Small intestine (tissue), 16 donors: ENCODE measurements at places on chromosomes 4 and X.

DNA sequence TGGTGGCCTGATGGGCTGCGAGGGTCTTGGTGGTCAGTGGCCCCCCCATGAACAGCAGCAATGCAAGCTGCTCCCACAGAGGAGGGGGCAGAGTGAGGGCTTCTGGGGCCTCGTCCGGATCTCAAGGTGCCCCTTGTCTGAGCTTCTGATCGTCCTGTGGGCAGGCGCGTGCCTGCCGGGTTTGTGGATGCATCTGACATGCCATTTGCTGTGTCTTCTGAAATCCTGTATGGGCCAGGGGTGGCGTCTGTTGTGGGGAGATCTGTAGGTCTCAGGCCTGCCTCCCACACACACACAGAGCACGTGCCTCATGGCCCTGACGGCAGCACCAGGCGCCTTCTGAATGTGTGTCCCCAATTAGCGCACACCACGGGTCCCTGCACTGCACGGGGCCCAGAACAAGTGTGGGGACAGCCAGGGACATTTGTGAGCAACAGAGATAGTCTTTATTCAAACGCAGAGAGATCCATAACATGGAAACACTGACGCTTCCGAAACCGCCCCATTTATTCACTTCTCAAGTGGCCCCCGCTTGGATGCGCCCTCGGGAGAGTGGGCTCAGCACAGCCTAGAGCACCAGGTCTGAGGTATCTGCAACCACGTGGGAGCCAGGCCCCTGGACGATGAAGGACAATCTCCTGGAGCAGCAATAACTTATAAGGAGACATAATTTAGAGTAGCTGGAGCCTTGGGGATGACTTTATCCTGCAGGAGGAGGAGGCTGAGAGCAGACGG, 5.7 kb downstream of the SPON2 start:
- DNase-seq: no peak

DNA sequence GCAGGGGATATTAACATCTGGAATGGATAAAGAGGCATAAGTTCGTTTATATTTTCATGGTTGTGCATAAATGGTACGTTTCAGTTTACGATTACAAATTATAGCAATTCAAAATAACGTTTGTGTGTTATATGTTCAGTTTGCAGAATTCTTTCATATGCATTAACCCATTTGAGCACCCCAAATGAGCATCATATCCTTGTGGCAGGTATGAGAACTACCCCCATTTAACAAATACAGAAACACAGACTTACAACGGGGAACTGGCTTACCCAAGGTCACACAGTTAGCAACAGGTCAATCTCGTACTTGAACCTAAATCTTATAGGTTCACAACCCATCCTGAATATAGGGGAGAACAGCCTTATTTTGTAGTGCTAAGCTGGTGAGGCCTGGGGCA, 33.1 kb downstream of the EDNRA start:
- DNase-seq: no peak

DNA sequence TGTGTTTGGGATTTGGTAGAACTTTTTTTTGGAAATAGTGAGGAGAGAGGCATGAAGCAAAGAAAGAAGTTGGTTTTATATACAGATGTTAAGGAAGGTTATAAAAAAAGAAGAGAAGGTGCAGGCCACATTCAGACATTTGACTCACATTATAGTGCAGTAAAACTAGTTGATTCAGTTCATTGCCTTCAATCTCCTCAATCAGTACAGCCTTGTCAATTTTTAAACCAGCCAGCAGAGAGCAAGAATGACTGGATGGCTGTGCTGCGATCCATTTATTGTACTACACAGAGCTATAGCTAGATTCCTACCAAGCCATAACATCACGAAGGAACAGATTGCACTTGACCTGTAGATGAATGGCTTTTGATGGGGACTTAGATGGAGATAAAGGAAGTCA, 79.7 kb upstream of the LSM6 start:
- peak; percentile 37 for DNase-seq

DNA sequence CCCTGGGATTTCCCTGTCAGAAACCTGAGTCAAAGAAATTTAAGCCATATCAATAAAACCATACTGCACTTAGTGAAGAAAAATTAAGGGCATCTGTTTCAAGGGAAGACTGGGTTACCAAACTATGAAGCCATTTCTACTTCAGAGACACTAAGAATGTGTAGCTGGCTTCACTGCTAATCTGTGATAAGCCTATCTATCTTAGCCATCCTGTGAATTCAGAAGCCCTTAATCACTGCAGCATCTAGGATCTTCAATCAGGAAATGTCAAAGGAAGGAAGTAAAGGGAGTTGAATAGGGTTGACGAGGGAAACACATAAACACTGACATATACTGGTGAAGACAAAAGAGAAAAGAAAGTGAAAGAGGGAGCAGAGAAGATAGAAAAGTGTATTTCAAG, 777.6 kb upstream of the DIAPH2 start:
- no peak for DNase-seq

- no peak for DNase-seq
Observed at GRCh38 chrX:109660435-109661143, 35.6 kb upstream of the KCNE5 start.

- no peak for DNase-seq
Observed at GRCh38 chrX:48769230-48769629, 7.7 kb downstream of the GLOD5 start.

DNA sequence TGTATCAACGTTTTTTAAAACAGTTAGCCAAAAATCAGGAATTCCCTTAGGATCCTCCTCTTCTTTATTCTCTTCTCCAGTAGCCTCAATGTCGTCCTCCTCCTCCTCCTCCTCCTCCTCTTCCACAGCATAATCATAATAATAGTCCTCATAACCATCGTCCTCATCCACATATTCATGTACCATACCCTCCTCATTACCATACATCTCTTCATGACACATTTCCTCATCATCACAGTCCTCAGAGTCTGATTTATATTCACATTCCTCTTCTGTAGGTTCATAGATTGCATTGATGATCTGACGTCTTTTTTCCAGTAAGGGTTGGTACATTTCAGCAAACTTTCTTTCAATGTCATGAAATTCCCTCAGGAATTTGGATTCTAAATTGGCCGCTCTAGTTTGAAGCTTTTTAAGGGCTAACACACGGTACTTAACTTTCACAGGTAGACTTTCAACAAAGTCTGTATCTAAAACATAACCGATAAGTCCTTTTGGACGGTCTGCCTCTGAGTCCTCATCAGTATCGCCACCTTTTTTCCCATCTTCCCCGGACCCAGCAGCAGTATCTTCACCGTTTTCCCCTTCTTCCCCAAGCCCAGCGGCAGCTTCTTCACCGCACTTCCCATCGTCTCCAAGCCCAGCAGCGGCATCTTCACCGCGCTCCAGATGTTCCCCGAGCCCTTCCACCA, 771 bp downstream of the NAP1L2 start:
- no peak for DNase-seq

- DNase-seq: no peak
Observed at GRCh38 chrX:115393271-115393670, 103.8 kb downstream of the LUZP4 start.

GRCh38 chr4:159369256-159369655, 266.4 kb downstream of the RAPGEF2 start:
- no peak for DNase-seq

DNA sequence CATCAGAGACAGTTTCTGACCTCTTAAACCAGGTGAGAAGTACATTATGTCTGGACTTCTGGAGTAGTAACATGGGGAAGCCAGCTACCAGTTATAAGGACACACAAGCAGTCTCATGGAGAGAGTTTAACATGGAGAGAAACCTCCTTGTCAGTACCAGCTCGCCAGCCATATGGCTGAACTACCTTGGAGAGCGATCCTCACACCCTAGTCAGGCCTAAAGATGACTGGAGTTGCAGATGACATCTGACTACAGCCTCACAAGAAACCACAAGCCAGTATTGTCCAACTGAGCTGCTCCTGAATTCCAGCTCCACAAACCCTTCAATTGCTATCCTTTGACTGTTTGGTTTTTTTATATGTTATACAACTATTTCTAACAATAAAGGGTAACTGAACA, 49.8 kb downstream of the PDHA2 start:
- DNase-seq: no peak

- no peak for DNase-seq
Observed at GRCh38 chr4:138598226-138598625, 356.1 kb upstream of the SLC7A11 start.

DNA sequence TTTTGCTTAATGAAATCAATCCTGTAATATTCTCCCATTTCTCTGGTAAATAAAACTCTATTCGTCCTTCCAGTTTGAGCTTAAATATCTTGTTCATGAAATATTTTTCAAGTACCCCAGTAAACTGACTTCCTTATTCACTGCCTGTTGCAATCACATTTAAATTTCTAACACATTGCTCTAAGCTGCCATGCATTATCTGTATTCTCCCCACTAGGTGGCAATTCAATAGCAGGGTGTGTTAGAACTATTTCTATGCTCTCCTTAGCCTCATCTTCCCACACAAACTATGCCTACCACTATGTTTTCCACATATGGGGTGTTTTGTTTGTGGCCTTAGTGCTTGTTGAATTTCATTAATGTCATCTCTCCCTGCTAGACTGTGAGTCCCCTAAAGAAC, 377.1 kb upstream of the HS3ST1 start:
- peak; percentile 62 for DNase-seq

DNA sequence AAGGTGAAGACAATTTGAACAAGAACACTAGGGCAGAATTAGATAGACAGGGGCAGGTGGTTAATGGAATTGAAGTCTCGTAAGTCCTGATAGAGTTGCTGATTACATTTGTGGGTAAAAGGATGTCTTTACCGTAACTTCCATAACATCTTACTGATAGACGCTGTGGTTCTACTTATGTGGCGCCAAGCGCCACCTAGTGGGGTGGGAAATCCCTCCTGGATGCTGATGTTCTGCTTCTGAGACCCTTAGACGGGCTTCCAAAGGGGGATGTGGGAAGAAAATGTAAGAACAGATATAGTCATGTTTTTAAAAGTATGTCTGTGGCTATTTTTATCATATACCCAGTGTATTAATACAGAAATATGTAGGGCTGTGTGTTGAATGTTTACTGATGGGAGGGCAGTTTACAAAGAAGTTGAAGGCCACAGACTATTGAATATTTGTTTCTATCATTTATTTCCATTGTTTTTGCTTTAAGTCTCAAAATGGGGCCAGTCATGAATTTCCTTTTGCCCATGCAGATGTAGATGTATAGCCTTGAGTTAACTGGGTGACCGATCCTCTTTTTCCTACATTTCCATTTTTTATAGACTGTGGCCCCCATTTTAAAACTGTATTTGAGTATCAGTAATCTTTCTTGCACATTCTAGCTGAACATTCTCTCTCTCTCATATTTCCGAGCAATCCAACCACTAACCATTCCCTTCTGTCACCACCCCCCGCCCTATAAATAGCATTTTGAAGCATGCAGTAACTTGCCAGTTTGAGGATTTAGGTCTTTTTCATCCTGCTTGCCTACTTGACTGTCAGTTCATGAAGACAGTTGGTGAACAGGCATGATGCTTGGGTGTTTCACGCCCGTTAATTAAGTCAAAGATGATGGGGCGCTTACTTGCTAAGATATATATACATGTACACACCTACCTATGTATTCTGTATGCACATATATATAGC, 12.1 kb upstream of the TLR8 start:
- DNase-seq: peak; percentile 27

GRCh38 chr4:164734484-164734883, 19.4 kb upstream of the SMIM31 start:
- DNase-seq: no peak

DNA sequence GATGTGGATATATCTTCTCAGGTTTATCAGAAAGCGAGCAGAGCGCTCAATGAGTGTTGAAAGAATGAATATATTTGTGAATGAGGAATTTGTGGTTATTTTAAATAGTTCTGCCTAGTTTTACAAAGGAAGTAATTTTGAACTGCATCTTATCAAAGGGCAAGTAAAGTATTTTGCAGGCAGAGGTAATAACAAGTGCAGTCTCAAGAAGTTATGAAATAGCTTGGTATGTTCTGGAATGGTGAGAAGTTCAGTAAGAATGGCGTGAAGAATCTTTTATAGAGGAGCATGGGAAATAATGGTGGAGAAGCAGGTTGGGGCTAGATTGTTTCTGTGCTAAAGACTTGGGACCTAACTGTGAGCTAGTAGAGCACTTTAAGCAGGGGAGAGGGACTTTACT, 10.9 kb downstream of the TMA16 start:
- DNase-seq: no peak

GRCh38 chrX:19070555-19070994, 51.7 kb downstream of the ADGRG2 start:
- no peak for DNase-seq

DNA sequence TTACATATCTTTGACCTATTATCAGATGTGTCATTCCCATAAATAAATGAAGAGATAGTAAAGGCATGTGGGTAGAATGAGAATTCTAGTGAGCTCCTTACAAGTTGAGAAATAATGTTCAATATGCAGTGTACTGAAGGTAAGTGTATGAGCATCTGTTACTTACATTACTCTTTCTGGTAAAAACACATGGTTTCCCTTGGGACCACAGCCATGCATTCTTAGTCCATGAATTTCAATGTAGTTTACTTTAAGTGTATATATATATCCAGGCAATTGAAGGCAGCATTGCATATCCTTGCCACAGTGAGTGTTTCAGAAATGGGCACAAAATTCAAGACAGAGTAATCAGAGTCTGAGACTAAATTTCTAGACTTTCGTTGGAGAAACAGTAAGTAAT, 277.2 kb downstream of the CXXC4 start:
- no peak for DNase-seq

DNA sequence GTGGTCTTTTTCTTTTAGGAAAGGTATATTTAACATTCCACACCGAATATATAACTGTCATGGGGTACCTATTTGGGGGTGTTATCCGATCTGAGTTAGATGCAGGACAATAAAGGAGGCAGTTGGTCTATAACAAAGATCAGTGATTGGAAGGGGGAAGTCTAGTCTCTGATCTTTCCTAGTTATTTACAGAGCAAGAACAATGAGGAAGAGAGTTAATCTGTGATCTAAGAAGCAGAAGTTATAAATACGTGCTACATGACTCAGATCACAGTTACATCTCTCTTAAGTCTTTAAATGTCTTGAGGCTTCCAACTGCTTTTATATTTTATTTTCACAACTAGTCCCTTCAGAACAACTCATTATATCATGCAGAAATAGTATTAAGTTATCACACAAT, 33.2 kb upstream of the ARMCX4 start:
- DNase-seq: no peak

DNA sequence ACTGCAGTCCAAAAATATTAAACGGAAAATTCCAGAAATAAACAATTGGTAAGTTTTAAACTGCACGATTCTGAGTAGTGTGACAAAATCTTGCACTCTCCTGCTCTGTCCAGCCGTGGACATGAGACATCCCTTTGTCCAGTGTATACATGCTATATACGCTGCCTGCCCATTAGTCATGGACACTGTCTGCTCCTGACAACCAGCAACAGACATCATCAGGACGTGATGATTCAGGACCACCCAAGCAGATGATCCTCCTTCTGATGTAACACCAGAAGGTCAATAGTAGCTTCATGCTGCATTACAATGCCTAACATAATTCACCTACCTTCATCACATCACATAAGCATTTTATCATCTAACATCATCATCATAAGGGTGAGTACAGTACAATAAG, 36.3 kb downstream of the ATRX start:
- no peak for DNase-seq

- DNase-seq: no peak
Observed at GRCh38 chr4:128452415-128452814, 164.8 kb upstream of the PGRMC2 start.

GRCh38 chr4:168766604-168767316, 243.3 kb downstream of the CBR4 start:
- DNase-seq: no peak

GRCh38 chr4:78320349-78320935, 231.1 kb upstream of the ANXA3 start:
- no peak for DNase-seq
